ENCODE measurements at places on chromosomes 2 and 18. TPM values are rescaled to one million over a fixed set of nuclear protein-coding genes. Genes with fewer than 3 reads are reported as not detected.

RGPD3 gene
- 0.16 TPM for polyA plus RNA-seq

INHBB gene
- polyA plus RNA-seq: 0.48 TPM

RTP5 gene
- polyA plus RNA-seq: 0.06 TPM

- no peak for DNase-seq
These were observed 211.4 kb downstream of the ZBTB7C start for GRCh38 chr18:48197819-48198218.

DNA sequence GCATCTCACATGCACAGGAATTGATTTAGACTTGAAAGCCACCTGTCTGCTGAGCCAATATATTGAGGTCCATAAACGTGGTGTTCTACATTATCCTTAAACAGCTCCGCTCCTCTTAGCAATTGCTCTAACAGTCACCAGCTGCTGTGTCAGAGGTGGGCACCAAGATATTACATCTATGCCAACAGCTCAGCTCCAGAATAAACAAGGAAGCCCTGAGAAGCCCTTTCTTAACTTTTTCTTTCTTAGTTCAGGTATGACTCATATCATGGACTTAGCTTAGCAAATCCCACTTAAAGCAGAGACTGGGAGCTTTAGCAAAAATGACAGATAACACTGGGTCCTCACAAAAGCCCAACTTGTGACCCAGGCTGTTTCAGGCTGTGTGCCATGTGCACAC lies 436.6 kb downstream of the IRS1 start:
- DNase-seq: no peak

DNA sequence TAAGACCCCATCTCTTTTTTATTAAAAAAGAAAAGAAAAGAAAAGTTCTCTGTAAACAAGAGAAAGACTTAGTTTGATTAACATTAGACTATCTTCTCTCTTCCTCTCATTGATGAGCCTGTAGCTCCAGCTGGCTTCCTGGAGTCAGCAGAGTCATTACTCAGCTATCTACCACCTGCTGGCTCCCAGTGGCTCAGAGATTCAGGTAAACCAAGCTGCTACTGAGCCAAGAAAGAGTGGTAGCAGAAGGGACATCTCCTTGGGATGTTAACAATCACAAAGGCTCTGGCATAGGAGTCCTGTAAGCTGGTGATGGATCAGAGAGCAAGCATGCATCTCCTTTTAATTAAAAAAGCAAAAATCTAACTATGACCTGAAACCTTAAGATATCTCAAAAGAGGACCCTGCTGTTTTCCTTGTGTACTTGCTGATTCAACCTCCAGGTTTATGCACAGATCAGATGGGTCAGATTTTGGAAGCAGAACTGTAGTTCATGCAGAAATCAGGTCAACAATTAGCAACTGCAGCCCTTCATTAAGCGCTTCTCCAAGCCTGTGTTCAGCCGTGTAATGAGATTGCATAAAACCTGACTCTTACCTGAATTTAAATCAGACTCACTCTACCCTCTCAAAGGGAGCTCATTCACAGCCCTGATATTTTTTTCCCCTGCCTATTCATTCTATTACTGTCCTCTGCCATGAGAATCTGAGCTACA lies 225.8 kb downstream of the RNF152 start:
- DNase-seq: no peak

- no peak for DNase-seq
These were observed 467.6 kb upstream of the HS6ST1 start for GRCh38 chr2:128786316-128786715.

- DNase-seq: no peak
These were observed 334.3 kb downstream of the DYSF start for GRCh38 chr2:71787476-71788185.

- peak; percentile 18 for DNase-seq
These were observed 41.7 kb downstream of the PLEKHM3 start for GRCh38 chr2:207983641-207984042.

- peak; percentile 53 for DNase-seq
These were observed 91.0 kb downstream of the SPTBN1 start for GRCh38 chr2:54546923-54547720.

DNA sequence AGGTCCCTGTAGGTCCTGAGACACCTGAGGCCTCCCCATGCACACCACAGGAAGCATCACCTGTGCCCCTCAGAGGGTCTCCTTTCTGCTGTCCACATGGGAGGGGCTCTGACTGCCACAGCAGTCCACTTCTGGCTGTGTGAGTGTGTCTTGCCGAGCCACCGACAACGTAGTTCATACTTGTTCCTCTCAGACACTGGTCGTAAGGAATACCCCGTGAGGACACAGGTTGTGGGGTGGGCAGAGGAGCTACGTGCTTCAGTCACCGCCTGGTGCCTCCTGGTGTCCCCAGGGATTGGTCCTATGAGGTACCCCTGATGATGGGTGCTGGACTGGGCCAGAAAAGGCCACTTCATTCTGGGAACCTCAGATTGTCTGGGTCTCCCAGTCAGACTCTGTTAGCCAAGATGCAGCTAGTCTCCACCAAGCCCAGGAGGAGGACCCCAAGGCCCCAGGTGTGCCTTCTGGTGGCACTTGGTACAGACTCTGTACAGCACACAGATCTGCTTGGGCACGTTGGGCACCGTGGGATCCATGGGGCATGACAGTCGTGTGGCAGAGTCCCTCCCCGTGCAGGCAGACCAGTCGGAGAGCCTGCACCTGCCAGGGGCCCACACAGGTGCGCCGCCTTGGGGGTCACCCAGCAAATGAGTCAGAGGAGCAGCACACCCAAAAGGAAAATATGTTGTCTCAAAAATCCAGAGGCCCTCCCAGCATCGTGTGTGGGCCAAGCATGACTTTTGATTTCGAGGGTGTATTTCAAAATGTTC lies 2.5 kb downstream of the ARHGEF4 start:
- DNase-seq: no peak

Measured in muscle of leg (tissue), 16 donors.